ENCODE measurements at places on chromosomes 16 and 17. TPM values are rescaled to one million over a fixed set of nuclear protein-coding genes. Genes with fewer than 3 reads are reported as not detected.

PYY gene
- total RNA-seq: not detected

MARVELD3 gene
- total RNA-seq: not detected

CDH13 gene
- total RNA-seq: not detected

ENDOV gene
- 12.3 TPM for total RNA-seq

HP gene
- not detected for total RNA-seq

CCL1 gene
- not detected for total RNA-seq

CD300LF gene
- not detected for total RNA-seq
